ENCODE measurements at places on chromosomes 11 and 22.

DNA sequence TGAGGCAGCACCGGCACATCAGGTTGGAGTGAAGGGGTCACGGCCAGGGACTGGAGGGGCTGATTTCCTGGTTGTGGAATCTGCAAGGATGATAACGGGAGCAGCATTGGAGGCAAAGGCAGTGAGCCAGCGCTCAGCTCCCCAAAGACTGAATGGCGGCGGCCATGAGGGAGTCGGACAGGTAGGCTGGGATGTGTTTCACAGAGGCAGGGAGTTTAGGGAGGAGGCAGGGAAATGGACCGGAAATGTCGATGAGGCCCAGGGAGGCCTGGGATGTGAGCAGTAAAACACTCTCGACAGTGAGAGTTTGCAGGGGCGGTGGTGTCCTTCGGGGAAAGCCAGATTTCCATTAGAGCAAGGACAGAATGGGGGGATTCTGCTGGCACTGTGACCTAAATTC, 64.2 kb upstream of the EIF3D start:
- DNase-seq = no peak

- no peak for DNase-seq
These were observed 60.4 kb downstream of the SBF2 start for GRCh38 chr11:10233581-10233980.

DNA sequence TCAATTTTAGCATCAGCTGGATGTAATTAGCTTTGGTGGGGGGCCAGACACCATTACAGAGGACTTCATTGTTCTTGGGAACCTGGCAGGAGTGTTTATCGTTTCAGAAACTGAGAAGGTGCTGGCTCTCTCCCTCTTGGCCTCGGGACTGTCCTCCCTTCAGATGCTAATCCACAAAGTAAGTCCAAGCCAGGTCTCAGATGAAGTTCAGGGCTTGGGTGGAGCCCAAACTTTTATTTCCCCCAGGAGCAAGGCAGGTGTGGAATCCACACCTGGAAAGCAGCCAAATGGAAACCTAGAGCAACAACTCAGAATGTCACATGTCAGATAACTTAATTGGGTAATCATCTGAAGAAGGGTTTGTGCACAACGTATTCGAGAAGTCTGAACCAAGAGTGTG, 119.2 kb downstream of the ME3 start:
- no peak for DNase-seq

DNA sequence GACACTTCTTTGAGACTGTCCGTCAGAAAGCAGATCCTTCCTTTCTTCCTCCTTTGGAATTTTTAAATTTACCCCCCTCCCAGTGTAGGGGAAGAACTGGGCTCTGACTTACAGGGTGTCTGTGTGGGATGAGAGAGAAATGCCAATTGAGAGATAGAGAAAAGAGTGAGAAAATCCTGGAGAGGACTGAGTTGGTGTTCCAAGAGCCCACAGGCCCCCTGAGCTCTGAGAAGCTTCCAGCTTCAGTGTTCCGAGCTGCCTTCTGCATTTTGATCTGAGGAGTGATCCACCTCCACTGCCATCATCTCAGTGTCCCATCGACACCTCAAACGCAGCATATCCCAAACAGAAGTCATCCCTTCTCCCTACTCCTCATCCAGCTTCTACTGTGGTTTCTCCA, 70.7 kb upstream of the GRK3 start:
- DNase-seq = no peak
